ENCODE measurements at places on chromosomes 4 and X. TPM values are rescaled to one million over a fixed set of nuclear protein-coding genes. Genes with fewer than 3 reads are reported as not detected.

DNA sequence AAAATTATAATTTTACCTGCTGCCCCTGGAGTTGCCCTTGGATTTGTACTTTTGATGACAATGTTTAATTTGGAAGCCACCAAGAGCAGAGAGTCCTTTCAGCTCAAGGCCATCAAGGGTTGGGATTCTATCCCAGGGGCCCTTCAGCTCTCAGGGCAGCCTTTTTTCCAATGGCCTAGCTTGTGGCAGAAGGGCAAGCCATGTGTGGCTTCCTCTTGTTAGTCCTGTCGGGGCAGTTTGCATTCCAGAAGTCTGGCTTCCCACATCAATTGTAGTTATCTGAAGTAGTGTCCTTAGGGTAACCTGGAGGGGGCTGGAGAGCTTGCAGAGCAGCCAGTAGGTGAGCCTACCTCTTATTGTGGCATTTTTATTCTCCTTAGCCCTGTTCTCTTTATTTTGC, 569.4 kb downstream of the TRAM1L1 start:
- no peaks in the 10 kb centered on the region for H3K27me3 ChIP-seq
- H3K36me3 ChIP-seq = no peaks in the 10 kb centered on the region
- DNase-seq = no peak
- H3K4me1 ChIP-seq = no peaks in the 10 kb centered on the region

- H3K27me3 ChIP-seq = no peaks in the 10 kb centered on the region
- no peak overlapping the region for H3K27ac ChIP-seq
- no peaks in the 10 kb centered on the region for H3K4me1 ChIP-seq
- DNase-seq = no peak
- no peak overlapping the region for H3K4me3 ChIP-seq
- H3K36me3 ChIP-seq = no peaks in the 10 kb centered on the region
Observed at GRCh38 chr4:108078024-108078733, 88.5 kb downstream of the HADH start.

GRCh38 chr4:169720529-169720928, 37.2 kb downstream of the HPF1 start:
- no peak for DNase-seq
- no peaks in the 10 kb centered on the region for H3K36me3 ChIP-seq
- H3K27ac ChIP-seq = no peak overlapping the region
- H3K4me1 ChIP-seq = no peaks in the 10 kb centered on the region
- H3K27me3 ChIP-seq = no peaks in the 10 kb centered on the region
- H3K4me3 ChIP-seq = no peak overlapping the region

DNA sequence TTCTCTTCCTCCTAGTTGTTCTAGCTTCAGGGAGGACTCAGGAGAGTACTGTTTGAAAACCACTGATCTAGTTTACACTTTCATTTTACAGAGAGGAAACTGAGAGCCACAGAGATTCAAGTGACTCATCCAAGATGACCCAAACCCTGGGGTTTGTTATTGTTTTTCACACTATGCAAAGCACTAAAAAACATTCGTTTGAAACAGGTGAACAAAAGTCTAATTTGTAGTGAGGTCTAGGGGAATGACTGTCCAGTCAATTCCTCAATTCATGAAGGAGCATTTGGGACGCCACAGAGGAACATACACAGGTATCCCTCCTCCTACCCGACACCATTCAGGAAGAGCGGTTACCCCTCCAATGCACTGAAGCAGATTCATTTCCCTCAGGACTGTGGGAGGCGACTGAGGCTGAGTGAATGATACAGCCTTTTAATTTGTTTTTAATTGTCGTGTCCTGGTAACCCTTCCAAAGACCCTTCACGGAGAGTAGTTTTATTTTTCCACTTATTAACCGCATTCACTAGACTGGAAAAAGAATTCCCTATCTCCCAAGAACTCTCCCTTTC, 30.3 kb downstream of the TLR10 start:
- H3K36me3 ChIP-seq = no peaks in the 10 kb centered on the region
- H3K27ac ChIP-seq = peak overlapping the region; percentile 73
- H3K4me1 ChIP-seq = peaks cover 6% of the 10 kb centered on the region
- no peak overlapping the region for H3K4me3 ChIP-seq

DNA sequence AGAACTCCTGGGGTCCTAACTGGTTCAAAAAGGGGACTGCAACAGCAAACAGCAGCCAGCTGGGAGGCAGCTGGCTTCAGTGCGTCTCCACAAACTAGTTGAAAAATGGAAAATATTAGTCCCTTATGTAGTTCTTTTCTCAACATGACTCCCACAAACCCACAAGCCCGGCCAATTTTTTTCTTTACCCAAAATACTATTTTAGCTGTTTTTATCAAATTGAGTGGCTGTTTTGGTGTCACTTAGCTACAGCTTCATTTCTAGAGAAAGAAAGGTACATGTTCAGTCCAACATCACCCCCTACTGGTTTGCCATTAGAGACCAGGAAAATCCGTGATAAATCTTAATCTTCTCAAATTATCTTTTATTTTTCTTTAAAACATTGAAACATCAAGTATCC, 97.2 kb downstream of the GUCY2F start:
- H3K36me3 ChIP-seq = no peaks in the 10 kb centered on the region
- H3K4me1 ChIP-seq = no peaks in the 10 kb centered on the region
- DNase-seq = no peak

- H3K4me1 ChIP-seq = no peaks in the 10 kb centered on the region
- peak overlapping the region; percentile 65 for H3K27ac ChIP-seq
- H3K36me3 ChIP-seq = no peaks in the 10 kb centered on the region
- DNase-seq = no peak
- H3K27me3 ChIP-seq = peaks cover 97% of the 10 kb centered on the region
Observed at GRCh38 chr4:173537613-173538147, 7.7 kb upstream of the HAND2 start.

GRCh38 chrX:150831863-150832262, 66.6 kb downstream of the CD99L2 start:
- no peak overlapping the region for H3K4me3 ChIP-seq
- H3K4me1 ChIP-seq = no peaks in the 10 kb centered on the region
- H3K36me3 ChIP-seq = no peaks in the 10 kb centered on the region
- no peak for DNase-seq
- H3K27ac ChIP-seq = no peak overlapping the region

GRCh38 chrX:84046403-84046984, 141.5 kb downstream of the RPS6KA6 start:
- no peaks in the 10 kb centered on the region for H3K36me3 ChIP-seq
- H3K27ac ChIP-seq = no peak overlapping the region
- H3K4me3 ChIP-seq = no peak overlapping the region
- no peak for DNase-seq
- no peaks in the 10 kb centered on the region for H3K4me1 ChIP-seq

DNA sequence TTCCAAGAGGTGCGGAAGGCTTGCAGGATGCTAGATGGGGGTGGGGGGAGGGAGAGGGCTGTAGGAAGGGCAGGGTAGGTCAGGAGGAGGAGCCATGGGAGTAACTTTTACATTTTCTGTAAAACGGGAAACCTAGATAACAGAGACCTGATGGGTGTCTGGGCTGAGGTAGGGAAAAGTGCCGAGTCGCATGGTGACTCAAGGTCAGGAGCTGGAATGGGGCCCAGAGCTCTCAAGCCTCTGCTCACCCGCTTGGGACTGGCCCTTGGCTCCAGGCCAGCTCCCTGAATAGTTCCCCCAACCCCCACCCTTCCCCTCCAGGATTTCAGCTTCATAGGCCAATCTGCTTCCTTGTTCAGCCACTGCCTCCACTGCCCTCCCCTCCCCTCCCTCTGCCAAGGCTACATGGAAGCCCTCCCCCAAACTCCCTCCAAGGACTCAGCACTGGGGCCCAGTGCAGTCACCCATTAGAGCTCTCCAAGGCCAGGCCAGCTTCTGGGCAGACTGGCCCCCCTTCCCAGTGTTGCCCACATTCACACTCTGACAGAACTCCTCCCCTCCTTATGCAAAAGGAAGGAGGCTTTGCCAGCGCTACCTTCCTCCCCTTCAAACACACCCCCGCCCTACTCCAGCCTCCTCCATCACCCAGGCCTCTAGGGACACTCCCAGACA, 43.6 kb downstream of the TSC22D3 start:
- peak; percentile 80 for DNase-seq
- H3K4me3 ChIP-seq = no peak overlapping the region
- peak overlapping the region; percentile 65 for H3K27ac ChIP-seq

DNA sequence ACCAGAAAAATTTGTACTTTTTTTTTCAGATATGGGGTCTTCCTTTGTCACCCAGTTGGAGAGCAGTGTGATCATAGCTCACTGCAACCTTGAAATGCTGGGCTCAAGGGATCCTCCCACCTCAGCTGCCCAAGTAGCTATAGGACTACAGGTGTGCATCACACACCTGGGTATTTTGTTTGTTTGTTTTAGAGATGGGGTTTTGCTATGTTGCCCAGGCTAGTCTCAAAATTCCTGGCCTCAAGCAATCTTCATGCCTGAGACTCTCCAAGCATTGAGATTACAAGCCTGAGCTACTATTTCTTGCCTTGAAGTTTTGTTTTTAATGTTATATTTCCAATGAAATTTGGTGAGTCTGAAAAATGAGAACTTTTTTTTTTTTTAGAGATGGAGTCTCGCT, 847.8 kb downstream of the TRIML1 start:
- no peak overlapping the region for H3K4me3 ChIP-seq
- no peaks in the 10 kb centered on the region for H3K27me3 ChIP-seq
- no peak overlapping the region for H3K27ac ChIP-seq
- H3K36me3 ChIP-seq = no peaks in the 10 kb centered on the region

- no peak overlapping the region for H3K27ac ChIP-seq
- H3K27me3 ChIP-seq = no peaks in the 10 kb centered on the region
- no peaks in the 10 kb centered on the region for H3K4me1 ChIP-seq
Observed at GRCh38 chr4:27020203-27020602, 159.6 kb downstream of the STIM2 start.

GRCh38 chr4:157363360-157363759, 142.8 kb downstream of the GRIA2 start:
- H3K4me3 ChIP-seq = no peak overlapping the region
- no peak for DNase-seq
- H3K4me1 ChIP-seq = no peaks in the 10 kb centered on the region
- H3K36me3 ChIP-seq = no peaks in the 10 kb centered on the region

GRCh38 chrX:55008571-55009358, 8.6 kb downstream of the APEX2 start:
- no peak overlapping the region for H3K4me3 ChIP-seq
- no peaks in the 10 kb centered on the region for H3K36me3 ChIP-seq
- H3K4me1 ChIP-seq = peaks cover 11% of the 10 kb centered on the region
- peak overlapping the region; percentile 78 for H3K27ac ChIP-seq
- DNase-seq = no peak
- no peaks in the 10 kb centered on the region for H3K27me3 ChIP-seq

GRCh38 chrX:22481436-22481835, 208.7 kb downstream of the CBLL2 start:
- DNase-seq = no peak
- H3K27ac ChIP-seq = no peak overlapping the region
- H3K27me3 ChIP-seq = no peaks in the 10 kb centered on the region
- no peaks in the 10 kb centered on the region for H3K4me1 ChIP-seq
- no peak overlapping the region for H3K4me3 ChIP-seq
- no peaks in the 10 kb centered on the region for H3K36me3 ChIP-seq

GRCh38 chr4:107452717-107453630, 267.1 kb downstream of the PAPSS1 start:
- no peak overlapping the region for H3K27ac ChIP-seq
- H3K4me1 ChIP-seq = peaks cover 3% of the 10 kb centered on the region
- H3K27me3 ChIP-seq = no peaks in the 10 kb centered on the region
- H3K4me3 ChIP-seq = no peak overlapping the region
- H3K36me3 ChIP-seq = no peaks in the 10 kb centered on the region

DNA sequence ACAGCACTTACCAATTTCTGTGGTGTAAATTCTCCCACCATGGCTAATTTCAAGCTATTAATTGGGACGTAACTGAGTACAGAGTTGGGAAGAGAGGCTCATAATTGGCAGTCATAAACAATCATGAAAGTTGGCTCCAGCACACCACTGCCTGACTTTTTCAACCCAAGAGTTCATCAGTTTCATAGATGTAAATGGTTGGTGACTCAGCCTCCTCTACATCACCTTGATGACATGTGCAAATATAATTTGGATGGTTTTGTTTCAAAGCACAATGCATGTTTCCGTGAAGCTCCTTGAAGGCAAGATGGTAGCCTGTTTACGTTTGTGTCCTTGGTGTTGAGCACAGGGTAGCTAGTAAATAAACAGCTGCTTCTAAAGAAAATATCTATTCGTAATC, 235.1 kb downstream of the LDB2 start:
- DNase-seq = no peak
- no peaks in the 10 kb centered on the region for H3K36me3 ChIP-seq
- H3K4me3 ChIP-seq = no peak overlapping the region
- no peak overlapping the region for H3K27ac ChIP-seq

DNA sequence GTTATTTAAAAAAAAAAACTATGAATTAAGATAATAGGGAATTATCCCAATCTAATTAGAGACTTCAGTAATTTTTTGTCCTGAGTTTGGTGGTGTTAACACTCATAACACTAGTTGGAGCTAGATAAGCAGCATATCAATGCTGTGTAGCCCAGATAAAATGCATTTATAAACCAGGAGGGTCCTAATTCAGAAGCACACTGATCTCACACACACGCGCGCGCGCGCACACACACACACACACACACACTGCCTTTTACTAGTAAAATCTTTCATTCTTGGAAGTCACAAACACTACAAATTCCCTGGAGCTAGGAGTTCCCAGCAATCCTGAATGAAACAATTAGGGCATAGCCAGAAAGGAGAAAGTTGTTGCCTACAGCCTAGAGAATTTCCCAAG, 3.2 kb downstream of the UNC5C start:
- H3K27ac ChIP-seq = no peak overlapping the region
- H3K36me3 ChIP-seq = no peaks in the 10 kb centered on the region
- peaks cover 42% of the 10 kb centered on the region for H3K27me3 ChIP-seq
- H3K4me1 ChIP-seq = no peaks in the 10 kb centered on the region
- DNase-seq = no peak

GRCh38 chrX:9772943-9773342, 7.3 kb upstream of the GPR143 start:
- DNase-seq = no peak
- no peaks in the 10 kb centered on the region for H3K27me3 ChIP-seq
- H3K27ac ChIP-seq = no peak overlapping the region
- H3K4me1 ChIP-seq = no peaks in the 10 kb centered on the region
- H3K36me3 ChIP-seq = no peaks in the 10 kb centered on the region
- H3K4me3 ChIP-seq = no peak overlapping the region

DNA sequence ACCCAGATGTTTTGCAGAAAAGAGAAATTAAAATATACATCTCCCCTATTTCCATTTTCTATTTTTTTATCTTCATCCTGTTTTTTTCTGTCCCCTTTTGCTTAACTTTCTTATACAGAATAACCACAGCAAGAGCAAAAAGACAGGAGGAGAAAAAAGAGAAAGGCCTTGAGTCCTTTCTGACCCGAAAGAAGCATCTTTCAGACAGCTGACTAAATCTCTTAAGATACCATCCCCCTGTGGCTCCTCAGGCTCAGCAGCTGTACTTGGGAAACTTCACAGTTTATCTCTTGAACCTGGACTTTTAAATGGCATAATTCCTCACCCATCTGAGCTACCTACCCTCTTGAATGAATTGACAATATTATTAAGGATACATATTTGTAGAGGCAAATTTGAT, 100.2 kb downstream of the FIP1L1 start:
- no peak for DNase-seq
- no peaks in the 10 kb centered on the region for H3K4me1 ChIP-seq
- no peak overlapping the region for H3K4me3 ChIP-seq
- H3K27me3 ChIP-seq = no peaks in the 10 kb centered on the region
- peaks cover 4% of the 10 kb centered on the region for H3K36me3 ChIP-seq
- H3K27ac ChIP-seq = no peak overlapping the region

DKK2 gene
- 0.55 TPM for total RNA-seq

FREM3 gene
- not detected for total RNA-seq

TRAM1L1 gene
- total RNA-seq = not detected

COL25A1 gene
- total RNA-seq = 0.32 TPM

BCAP31 gene
- total RNA-seq = 37.6 TPM

SCRG1 gene
- total RNA-seq = 0.96 TPM

PDS5A gene
- total RNA-seq = 63.3 TPM

GRSF1 gene
- total RNA-seq = 63.2 TPM
